Stimulated activated CD8-positive, alpha-beta memory T cell treated with anti-CD3 and anti-CD28 coated beads, Interleukin-7, amount 100 ng/mL, for 48 hours (primary cell): ENCODE measurements at places on chromosomes 6 and 20.

DNA sequence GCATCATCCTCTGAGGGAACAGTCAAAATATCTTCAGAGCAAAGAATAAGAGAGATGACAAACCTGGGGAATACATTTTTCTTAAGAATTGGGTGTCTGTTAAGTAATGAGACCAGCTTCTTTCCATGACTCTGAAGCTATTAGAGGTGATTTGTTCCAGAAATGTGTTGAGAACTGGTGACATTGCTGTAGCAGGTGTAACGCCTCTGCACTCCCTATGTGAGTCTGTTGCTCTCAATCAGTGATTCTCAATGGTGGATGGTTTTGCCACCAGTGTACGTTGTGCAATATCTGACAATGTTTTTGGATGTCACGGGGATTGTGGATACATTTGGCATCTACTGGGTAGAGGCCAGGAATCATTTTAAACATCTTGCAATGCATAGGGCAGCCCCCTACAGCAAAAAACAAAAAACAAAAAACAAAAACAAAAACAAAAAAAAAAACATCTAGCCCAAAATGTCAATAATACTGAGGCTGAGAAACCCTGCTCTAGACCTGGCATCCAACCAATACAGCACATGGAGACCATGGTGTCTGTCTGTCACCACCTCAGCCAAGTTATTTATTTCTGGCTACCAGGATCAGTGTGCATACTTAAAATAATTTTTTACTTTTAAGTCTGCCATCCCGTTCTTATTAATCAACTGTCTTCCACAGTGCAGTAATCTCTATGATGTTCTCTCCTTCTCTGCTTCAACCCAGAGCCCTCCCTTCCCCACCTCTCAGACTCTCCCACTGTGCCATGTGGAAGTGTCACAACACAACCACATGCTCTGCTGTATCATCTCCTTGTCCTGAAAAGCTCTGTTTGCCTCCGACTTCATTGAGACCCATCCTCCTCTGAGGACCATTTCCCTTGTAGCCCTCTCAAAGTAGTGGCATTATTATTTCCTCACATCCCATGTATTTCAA, 43.7 kb downstream of the KLHL32 start:
- no peak for DNase-seq

DNA sequence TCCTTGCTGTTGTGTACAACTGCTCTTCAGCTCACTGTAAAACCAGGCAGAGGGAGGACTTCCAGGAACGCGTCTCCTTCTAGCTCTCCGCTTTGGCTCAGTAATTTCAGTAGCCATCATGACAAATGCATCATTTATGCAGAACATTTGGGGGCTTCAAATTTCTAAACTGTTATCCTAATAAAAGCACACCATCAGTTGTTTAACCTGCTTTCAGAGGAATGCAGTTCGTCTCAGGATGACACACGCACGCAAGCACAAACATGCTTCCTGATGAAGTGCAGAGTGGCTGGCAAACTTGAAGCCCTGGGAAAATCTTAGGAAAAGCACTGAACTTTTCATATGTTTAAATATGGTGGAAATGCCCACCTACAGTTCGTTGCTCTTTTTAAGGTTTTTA, 24.4 kb downstream of the SLC22A23 start:
- DNase-seq, result no peak

GRCh38 chr6:113653275-113653674, 203.9 kb upstream of the MARCKS start:
- DNase-seq, result no peak

DNA sequence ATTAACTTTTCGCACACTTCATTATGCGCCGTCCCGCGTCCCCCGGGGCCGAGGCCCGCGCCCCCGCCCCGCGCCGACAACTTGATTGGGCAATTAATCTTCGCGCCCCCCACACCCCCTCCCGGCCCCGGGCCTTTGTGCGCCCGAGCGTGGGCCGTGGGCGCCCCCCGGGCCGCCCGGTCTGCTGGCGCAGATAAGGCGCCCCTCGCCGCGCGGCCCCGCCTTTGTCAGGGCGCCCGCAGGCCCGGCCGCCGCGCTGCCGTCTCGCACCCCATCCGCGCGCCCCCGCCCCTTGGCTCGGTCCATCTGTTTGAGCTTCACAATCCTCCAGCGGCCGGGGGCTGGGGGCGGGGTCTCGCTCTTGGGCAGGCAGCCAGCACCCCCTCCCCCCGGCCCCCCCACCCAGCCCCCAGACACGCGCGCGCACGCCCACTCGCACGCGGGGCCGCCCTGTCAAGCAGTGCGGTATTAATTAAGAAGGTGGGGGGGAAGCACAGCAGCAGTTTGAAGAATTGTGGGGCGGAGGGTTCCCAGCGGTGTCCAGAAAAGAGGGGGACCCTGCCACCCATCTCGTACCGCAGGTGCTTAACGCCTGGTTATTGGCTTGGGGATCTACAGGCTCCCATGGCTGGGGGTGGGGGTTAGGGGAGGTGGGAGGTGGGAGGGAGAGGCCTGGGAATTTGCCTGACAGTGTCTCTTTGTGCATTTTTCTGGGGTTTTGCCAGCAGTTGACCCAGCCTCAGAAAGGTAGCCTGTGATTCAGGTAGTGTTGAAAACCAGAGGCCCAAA, 34.6 kb upstream of the SCRT2 start:
- no peak for DNase-seq

GRCh38 chr6:136607932-136608772, 57.9 kb upstream of the MAP7 start:
- peak; percentile 32 for DNase-seq

GRCh38 chr6:72219536-72219935, 333.2 kb downstream of the RIMS1 start:
- no peak for DNase-seq

DNA sequence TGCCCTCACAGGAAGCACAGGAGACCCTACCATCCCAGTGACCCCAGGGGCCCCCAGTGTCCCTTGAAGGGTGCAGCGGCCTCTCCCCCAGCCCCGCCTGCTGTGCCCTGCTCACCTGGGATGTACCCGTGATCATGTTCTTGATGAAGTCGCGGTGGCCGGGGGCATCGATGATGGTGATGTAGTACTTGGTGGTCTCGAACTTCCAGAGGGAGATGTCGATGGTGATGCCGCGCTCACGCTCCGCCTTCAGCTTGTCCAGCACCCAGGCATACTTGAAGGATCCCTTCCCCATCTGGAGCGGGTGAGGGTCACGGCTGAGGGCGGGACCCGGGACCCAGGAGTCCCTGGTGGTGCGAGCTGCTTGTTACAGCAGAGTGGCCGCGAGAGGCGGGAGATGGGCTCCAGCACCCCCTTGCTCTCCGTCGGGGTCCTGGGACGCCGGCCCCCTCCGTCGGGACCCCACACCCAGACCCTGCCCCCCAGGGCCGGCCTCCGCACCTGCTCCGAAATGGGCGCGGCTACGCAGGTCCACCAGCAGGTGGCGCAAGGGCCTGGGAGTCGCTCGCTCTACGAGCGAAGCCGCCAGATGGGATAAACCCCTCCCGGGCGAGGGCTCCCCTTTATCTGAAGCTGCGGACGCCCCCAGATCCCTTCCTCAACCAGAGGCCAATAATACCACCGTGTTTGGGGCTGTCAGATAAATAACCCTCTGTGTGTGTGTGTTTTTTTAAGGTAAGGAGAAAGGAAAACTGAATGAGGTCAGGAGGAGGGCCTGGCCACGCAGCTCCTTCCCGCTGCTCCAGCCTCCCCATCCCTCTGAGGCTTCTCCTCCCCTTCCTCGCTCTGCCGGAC, 2.9 kb downstream of the EEF1A2 start:
- DNase-seq, result peak; percentile 45

GRCh38 chr6:133740816-133741215, 148.1 kb upstream of the TCF21 start:
- no peak for DNase-seq

GRCh38 chr6:150099953-150100352, 31.0 kb upstream of the ULBP3 start:
- no peak for DNase-seq

DNA sequence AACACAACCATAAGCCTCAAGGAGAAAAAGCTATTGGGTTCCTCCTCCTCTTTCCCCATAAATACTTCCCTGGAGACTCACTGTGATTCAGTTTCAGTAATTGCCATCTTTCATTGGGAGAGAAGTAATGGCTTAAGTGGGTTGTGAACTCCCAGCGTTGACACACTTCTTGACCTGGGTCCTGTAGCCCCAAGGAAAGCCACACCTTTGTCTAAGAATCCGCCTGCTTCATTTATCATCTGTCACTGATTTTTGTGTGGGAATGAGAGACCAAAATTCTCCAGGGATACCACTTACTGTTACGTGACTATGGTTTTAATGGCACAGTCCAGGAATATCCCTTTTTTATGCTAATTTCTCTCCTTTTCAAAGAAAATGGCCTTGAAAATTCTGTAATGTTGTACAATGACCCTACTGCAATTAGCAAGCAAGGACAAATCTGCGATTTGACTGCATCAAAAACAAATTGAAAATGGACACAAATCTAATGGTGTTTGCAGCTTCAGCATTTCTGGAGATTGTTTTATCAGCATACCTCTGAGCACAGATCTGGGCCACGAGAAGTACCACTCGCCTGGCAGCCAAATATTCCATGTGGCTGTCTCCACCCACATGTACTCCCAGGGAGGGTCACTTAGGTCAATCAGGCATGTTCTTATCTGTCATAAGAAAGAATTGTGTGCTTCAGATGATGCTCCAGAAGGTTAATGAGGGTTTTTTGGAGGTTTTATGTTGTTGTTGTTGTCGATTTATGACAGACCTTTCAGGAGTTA, 29.8 kb downstream of the DCBLD1 start:
- no peak for DNase-seq

GRCh38 chr6:14333556-14334305, 216.2 kb downstream of the CD83 start:
- DNase-seq, result no peak

DNA sequence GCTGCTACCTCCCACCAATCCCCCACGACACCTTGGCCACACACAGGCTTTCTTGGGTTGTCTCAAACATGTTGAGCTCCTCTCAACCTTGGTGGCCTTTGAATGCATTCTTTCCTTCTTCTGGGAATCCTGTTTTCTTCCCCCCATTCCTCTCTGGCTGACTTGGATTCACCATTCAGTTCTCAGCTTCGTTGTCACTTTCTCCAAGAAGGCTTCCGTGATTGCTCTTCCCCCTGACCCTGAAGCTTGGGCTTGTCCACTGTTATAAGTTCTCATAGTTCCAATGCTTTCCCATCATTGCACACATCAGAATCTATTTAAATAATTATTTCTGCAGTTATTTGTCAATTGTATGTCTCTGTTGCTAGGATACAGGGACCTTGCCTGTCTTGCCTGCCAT, 64.2 kb downstream of the RBM38 start:
- no peak for DNase-seq

DNA sequence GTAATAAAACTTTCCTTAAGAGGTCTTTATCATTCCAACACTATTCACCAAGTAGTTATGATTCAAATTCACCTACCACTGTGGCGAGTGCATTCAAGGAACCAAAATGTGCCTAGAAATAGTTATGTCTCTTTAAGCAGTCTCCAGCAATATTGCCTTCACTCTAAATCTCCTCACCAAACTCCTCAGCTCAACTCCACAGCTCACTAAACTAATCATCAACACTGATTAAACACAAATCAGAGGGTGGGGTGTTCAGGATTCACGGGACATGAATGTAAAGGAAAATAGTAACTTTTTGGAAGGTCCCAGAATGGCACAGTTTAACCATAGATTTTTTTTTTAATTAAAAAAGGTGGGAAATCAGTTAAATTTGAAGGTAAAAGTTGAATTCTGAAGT, 70.5 kb upstream of the THEMIS start:
- no peak for DNase-seq

GRCh38 chr20:45098103-45098773, 2.7 kb downstream of the KCNS1 start:
- no peak for DNase-seq

GRCh38 chr6:124854338-124854922, 107.8 kb upstream of the RNF217 start:
- DNase-seq, result no peak

DNA sequence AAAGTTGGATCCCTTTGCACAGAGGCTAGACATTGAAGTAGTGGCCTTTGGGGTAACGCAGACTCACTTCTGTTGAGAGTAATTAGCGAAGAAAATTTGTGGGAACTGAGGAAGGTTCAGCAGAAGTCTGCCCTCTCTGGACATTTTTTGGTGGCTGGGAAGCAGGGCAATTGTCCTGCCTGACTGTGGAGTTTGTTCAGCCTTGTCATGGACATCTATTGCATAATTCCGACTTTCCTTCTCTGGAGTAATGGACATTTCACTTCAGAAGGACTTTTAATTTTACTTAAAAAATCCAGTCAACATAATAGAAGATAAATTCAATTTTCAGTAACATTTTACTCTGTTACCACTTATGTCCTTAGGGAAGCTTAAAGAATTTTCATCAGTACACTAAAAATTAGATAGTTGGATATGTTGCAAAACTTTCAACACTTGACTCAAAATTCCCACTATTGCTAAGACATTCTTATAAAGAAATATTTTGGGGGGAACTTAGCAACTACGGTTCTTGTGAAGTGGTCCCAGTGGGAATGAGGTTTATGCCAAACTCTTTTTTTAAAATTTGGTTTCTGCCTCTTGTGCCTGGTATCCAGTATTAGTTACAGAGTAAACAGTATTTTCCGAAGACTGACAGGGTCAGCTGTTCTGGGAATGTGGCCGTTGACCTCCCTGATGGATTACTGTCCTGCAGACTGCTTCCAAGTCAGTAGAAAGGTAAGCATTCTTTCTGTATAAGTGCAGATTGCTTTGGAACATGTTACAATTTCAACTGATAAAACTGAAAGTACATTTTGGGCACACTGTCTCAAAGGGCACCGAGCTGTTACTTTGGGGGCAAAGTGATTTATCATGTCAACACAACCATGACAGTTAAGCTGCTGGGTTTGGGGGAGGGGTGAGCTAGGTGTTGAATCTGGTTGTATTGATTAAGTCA, 100.6 kb upstream of the MLIP start:
- DNase-seq, result no peak

DNA sequence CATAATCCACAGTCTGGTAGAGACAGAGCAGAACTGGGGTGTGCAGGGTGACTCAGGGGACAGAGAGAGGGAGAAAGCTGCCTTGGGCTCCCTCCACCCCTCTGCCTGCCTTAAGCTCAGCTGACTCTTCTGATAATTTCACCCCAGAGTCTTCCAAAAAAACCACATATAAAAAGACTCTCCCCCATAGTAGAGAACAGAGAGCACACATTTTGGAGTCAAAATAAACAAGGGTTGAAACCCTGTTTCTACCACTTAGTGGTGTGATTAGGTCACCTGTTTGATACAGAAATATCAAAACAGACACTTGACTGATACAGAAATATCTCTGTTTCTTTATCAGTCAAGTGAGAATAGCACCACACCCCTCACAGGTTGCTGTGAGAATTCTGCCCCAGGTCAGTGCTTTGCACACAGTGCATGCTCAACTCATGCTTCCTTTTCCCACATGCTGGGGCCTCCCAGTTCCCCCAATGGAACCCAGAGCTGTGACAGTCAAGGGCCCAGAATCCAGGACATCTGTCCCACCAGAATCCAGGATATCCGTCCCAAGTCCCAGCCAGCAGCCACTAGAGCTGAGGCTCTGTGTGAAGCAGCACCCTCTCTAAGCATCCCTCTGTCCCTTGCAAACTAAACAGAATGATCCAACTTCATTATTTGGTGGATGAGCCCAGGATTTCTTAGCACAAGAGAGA, 1.2 kb downstream of the TREML2 start:
- no peak for DNase-seq

GRCh38 chr6:84553527-84553926, 210.9 kb downstream of the TBX18 start:
- no peak for DNase-seq
